ENCODE measurements at places on chromosomes 6 and 20. TPM values are rescaled to one million over a fixed set of nuclear protein-coding genes. Genes with fewer than 3 reads are reported as not detected.

CST4 gene
- total RNA-seq, result not detected

DNA sequence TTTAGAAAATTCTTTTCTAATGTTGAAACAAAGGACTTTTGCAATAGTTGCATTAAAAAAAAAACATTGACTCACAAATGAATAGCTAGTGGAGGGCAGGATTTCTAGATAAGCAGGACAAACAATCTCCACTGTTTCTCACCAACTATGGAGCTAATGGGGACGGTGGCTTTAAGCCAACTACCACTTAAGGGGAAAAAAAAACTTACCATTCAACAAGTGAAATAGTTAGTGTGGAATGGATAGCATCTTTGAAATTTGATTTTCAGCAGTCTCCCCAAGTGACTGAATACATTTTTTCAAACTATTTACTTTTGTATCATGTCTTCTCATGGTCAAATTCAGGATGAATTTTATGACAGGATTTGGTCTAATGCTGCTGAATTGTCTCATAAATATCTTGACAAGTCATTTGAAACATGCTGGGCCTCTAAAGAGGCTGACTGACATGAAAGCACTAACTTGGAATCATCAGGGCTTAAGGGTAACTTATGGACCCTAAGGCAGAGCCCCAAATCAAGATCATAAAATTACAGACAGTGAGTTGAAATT lies 100.5 kb downstream of the EYA4 start:
- no peak for DNase-seq
- H3K4me1 ChIP-seq, result no peaks in the 10 kb centered on the region
- no peak overlapping the region for H3K27ac ChIP-seq
- no peaks in the 10 kb centered on the region for H3K27me3 ChIP-seq
- no peak overlapping the region for H3K4me3 ChIP-seq
- H3K36me3 ChIP-seq, result no peaks in the 10 kb centered on the region

DNA sequence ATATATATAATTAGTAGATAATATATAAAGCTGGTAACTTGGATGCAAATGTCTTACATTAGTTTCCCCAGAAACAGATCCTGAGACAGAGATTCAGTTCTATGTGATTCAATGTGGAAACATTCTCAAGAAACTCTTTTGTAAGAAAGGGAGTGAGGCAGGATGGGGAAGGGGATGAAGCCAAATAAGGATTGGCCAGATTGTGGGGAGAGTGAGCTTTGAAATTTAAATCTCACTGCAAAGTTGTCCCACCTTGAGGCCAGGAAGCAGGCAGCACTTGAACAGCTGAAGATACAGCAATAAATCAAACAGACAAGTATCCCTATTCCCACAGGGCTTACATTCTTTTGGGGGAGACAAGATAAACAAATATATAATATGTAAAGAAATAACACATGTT lies 126.3 kb upstream of the HEY2 start:
- H3K4me3 ChIP-seq, result no peak overlapping the region
- no peaks in the 10 kb centered on the region for H3K36me3 ChIP-seq
- DNase-seq, result no peak
- H3K4me1 ChIP-seq, result no peaks in the 10 kb centered on the region
- H3K27me3 ChIP-seq, result no peaks in the 10 kb centered on the region

- no peak for DNase-seq
- no peaks in the 10 kb centered on the region for H3K36me3 ChIP-seq
- no peak overlapping the region for H3K27ac ChIP-seq
- no peak overlapping the region for H3K4me3 ChIP-seq
Measured at GRCh38 chr20:53255102-53255710, 283.0 kb downstream of the TSHZ2 start.

Measured in sigmoid colon (tissue), 7 donors.